ENCODE measurements at places on chromosomes 4 and X. TPM values are rescaled to one million over a fixed set of nuclear protein-coding genes. Genes with fewer than 3 reads are reported as not detected.

HOPX gene
- total RNA-seq = 1.2 TPM

SPACA5 gene
- not detected for total RNA-seq

IQSEC2 gene
- total RNA-seq = 37.0 TPM

NUDT10 gene
- total RNA-seq = 7.6 TPM

MEPE gene
- not detected for total RNA-seq

ARX gene
- total RNA-seq = not detected

CT55 gene
- total RNA-seq = not detected

ENOX2 gene
- total RNA-seq = 16.0 TPM

MAPK10 gene
- 13.4 TPM for total RNA-seq

NKAP gene
- 8.3 TPM for total RNA-seq

ARR3 gene
- total RNA-seq = not detected

CCNG2 gene
- 14.7 TPM for total RNA-seq

POU4F2 gene
- not detected for total RNA-seq

LAMTOR3 gene
- total RNA-seq = 36.0 TPM

GDPD2 gene
- not detected for total RNA-seq

CSAG1 gene
- not detected for total RNA-seq

SSX4 gene
- total RNA-seq = not detected

GPR173 gene
- 12.6 TPM for total RNA-seq

C4orf50 gene
- total RNA-seq = 0.15 TPM

VSIG4 gene
- total RNA-seq = not detected

SHISA3 gene
- 13.3 TPM for total RNA-seq

CXCL11 gene
- not detected for total RNA-seq

TBC1D25 gene
- 11.0 TPM for total RNA-seq

ZCCHC12 gene
- 5.0 TPM for total RNA-seq

UCP1 gene
- not detected for total RNA-seq

MBNL3 gene
- 0.46 TPM for total RNA-seq

RHOXF1 gene
- total RNA-seq = 0.42 TPM

SLC16A2 gene
- total RNA-seq = 14.5 TPM

ASB9 gene
- 0.54 TPM for total RNA-seq

CCNB3 gene
- total RNA-seq = 1.8 TPM

HGFAC gene
- 2.3 TPM for total RNA-seq
